Activated CD4-positive, alpha-beta T cell treated with anti-CD3 and anti-CD28 coated beads for 36 hours (primary cell): ENCODE measurements at places on chromosomes 3 and 15. TPM values are rescaled to one million over a fixed set of nuclear protein-coding genes. Genes with fewer than 3 reads are reported as not detected.

- no peaks in the 10 kb centered on the region for H3K27me3 ChIP-seq
- DNase-seq = no peak
- H3K27ac ChIP-seq = no peak overlapping the region
- H3K4me1 ChIP-seq = peaks cover 14% of the 10 kb centered on the region
- no peak overlapping the region for H3K4me3 ChIP-seq
Measured at GRCh38 chr3:88131695-88132094, 18.1 kb upstream of the C3orf38 start.

DNA sequence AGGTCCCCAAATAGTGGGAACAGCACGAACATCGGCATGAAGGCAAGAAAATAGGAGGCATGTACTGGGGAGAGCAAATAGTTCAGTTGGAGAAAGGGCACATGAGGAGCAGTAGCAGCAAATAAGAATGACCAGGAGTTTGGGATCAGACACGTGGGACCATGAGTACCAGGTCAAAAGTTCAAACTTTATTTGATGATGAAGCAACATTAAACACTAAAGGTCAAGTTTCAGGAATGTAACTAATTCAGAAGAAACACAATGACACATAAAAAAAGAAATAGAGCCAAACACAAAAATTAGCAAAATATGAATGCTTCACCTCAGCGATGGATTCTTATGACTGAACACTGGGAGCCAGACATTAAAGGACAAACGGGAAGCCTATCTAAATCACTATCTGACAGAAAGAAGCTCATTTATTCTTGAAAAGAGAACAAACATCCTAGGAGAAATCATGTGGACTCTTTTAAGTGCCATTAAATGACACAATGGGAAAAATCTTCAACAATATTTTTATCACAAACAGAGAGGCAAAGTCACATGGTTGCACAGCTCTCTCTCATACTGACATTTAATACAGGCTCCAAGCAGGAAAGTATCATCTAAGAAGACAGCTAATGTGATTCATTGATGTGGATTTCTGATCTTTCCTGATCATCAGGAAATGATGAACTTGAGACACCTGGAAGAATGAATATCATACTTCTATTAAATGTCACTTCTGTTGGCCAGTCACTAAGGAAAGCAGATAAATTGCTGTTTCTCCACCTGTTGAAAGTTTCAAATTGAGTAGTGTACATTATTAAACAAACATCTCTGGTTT lies 216.9 kb upstream of the THBS1 start:
- no peak overlapping the region for H3K4me3 ChIP-seq
- DNase-seq = no peak
- H3K27ac ChIP-seq = no peak overlapping the region

GRCh38 chr3:129690406-129690805 lies 83.9 kb upstream of the PLXND1 start:
- H3K36me3 ChIP-seq = no peaks in the 10 kb centered on the region
- peaks cover 5% of the 10 kb centered on the region for H3K4me1 ChIP-seq
- no peaks in the 10 kb centered on the region for H3K27me3 ChIP-seq

GRCh38 chr3:128267541-128267940 lies 114.3 kb downstream of the EEFSEC start:
- no peak for DNase-seq
- H3K27me3 ChIP-seq = no peaks in the 10 kb centered on the region
- no peaks in the 10 kb centered on the region for H3K4me1 ChIP-seq
- H3K27ac ChIP-seq = no peak overlapping the region

- peak overlapping the region; percentile 92 for H3K27ac ChIP-seq
- peaks cover 91% of the 10 kb centered on the region for H3K4me1 ChIP-seq
- no peak for DNase-seq
- H3K36me3 ChIP-seq = peaks cover 25% of the 10 kb centered on the region
Measured at GRCh38 chr15:101204739-101205535, 46.9 kb downstream of the CHSY1 start.

DNA sequence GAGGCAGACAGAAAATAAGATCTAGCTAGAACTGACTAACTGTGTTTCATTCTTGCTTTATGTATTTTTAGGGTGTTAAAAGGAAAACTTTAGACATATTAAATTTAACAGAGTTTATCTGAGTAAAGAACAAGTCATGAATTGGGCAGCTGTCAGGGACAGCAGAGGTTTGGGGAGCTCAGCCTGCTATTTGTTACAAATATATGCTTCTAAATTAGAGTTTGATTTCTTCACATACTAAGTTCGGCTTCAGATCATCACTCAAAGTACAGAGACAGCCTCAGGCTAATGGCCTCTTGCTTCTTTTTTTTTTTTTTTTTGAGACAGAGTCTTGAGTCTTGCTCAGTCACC lies 21.9 kb downstream of the EFCC1 start:
- H3K36me3 ChIP-seq = no peaks in the 10 kb centered on the region
- no peak overlapping the region for H3K4me3 ChIP-seq
- no peak overlapping the region for H3K27ac ChIP-seq

DNA sequence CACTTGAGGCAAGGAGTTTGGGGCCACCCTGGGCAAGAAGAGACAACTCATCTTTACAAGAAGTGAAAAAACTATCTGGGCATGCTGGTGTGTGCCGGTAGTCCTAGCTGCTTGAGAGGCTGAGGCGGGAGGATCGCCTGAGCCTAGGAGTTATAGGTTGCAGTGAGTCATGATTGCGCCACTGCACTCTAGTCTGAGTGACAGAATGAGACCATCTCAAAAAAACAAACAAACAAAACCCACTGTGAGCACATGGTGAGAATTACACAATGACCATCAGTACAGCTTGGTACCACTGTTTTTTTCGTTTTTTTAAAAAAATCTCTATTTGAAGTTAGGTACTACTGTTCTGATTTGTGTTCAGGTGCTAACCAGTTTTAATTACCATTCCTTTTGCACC lies 13.6 kb downstream of the VPS39 start:
- H3K4me1 ChIP-seq = peaks cover 55% of the 10 kb centered on the region
- DNase-seq = peak; percentile 37
- peaks cover 49% of the 10 kb centered on the region for H3K36me3 ChIP-seq
- peak overlapping the region; percentile 93 for H3K27ac ChIP-seq

DNA sequence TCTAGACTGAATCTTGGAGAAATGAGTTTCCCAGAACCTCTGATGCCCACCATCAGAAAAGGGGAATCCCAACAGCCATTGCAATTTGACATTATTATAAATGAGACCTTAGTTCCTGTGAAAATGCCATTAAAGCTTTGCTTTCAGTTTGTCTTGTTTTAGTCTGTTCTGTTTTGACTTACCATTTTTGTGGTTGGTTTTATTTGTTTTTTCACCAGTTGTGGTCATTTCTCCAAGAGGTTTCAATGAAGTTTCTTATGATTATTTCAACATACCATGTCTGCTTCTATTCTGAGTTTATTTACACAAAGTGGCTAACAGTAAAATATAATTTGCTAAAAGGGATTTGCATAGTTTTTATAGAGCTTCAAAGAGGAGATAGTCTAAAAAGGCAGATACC lies 175.0 kb upstream of the MCTP2 start:
- no peak overlapping the region for H3K27ac ChIP-seq
- H3K27me3 ChIP-seq = peaks cover 14% of the 10 kb centered on the region
- DNase-seq = no peak
- H3K4me1 ChIP-seq = no peaks in the 10 kb centered on the region
- no peak overlapping the region for H3K4me3 ChIP-seq
- no peaks in the 10 kb centered on the region for H3K36me3 ChIP-seq

DNA sequence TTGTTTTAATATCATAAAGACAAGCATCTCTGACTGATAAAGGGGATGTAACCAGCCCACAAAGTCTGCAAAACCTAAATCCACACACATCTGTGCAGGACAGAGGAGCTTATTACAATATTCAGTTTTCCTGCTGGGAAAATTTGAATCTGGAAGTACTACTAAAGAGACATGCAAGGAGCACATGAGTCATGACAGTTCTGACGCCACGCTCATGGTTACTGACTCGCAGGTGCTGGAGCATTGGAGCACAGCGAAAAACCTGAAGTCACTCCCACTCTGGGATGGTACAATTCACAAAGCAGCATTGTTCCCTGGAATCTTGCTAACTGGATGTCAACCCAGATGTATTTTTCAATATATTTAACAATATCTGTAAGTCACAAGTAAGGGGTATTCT lies 7.6 kb upstream of the ISL2 start:
- H3K27me3 ChIP-seq = peaks cover 29% of the 10 kb centered on the region
- no peaks in the 10 kb centered on the region for H3K4me1 ChIP-seq
- DNase-seq = no peak

The CHRNA7 gene
- not detected for total RNA-seq

The CEMIP gene
- total RNA-seq = not detected

The SLC51B gene
- total RNA-seq = not detected

The DUT gene
- 371 TPM for total RNA-seq

The PRSS50 gene
- not detected for total RNA-seq
